Activated effector memory CD4-positive, alpha-beta T cell treated with anti-CD3 and anti-CD28 coated beads, Interleukin-2, amount 50 U/mL, for 16 hours (primary cell): ENCODE measurements at places on chromosomes 5 and 9.

- DNase-seq: no peak
Measured at GRCh38 chr9:128102861-128103588, 24.5 kb downstream of the PTGES2 start.

- no peak for DNase-seq
Measured at GRCh38 chr9:123640792-123641222, 284.8 kb downstream of the CRB2 start.

- no peak for DNase-seq
Measured at GRCh38 chr9:128392302-128393144, 21.3 kb downstream of the URM1 start.

DNA sequence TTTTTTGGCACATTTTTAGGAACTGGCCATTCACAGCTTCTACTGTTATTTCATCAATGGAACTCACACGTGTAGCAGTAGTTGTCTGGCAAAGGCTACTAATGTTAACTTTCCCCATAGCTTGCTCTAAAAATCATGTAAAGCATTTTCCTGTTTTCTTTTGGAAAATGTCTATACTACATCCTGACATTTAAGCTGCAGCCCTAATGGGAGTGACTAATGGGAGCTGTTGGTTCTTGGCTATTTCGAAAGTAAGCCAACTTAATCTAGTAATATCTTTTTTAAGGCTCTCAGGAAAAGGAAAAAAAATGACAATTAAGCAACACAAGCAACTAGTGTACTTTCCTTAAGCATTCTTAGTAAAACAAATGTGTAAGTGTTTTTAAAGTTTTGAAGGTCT, 169.2 kb downstream of the SLC12A2 start:
- no peak for DNase-seq

DNA sequence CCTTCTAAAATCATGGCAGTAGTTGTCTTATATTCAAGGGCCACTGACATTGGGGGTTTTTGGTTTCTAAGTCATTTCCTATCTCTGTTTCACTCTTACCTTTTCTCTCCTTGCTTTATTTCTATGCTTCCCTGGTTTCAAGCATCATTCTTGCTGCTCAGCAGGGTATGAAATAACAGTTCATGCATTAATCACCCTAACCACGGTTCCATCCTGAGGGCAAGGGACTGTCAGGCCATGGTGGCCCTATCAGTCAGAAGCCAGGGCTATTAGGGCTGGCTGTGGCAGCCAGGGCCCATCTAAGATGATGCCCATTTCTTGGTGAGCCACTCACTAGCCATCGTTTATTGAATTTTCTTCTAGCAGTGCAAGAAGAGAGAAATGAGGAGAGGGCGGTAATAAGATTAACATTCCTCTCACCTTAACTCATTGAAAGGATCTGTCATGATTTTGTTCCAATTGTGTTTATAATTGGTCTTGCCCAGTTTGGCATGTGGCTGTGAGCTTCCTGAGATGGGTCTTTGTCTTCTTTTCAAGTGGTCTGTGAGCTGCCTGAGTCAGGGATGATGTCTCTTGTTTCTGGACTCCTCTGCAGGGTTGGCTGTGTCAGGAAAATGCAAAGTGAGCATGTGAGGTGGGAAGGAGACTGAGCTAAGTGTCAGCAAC, 45.2 kb downstream of the CYSTM1 start:
- no peak for DNase-seq
